ENCODE measurements at places on chromosomes 16 and 17.
A peak's percentile ranks its signal among the peaks of the same experiment; 100 is the strongest.

- DNase-seq: peak; percentile 36
These were observed 508 bp downstream of the FLCN start for GRCh38 chr17:17236295-17237025.

DNA sequence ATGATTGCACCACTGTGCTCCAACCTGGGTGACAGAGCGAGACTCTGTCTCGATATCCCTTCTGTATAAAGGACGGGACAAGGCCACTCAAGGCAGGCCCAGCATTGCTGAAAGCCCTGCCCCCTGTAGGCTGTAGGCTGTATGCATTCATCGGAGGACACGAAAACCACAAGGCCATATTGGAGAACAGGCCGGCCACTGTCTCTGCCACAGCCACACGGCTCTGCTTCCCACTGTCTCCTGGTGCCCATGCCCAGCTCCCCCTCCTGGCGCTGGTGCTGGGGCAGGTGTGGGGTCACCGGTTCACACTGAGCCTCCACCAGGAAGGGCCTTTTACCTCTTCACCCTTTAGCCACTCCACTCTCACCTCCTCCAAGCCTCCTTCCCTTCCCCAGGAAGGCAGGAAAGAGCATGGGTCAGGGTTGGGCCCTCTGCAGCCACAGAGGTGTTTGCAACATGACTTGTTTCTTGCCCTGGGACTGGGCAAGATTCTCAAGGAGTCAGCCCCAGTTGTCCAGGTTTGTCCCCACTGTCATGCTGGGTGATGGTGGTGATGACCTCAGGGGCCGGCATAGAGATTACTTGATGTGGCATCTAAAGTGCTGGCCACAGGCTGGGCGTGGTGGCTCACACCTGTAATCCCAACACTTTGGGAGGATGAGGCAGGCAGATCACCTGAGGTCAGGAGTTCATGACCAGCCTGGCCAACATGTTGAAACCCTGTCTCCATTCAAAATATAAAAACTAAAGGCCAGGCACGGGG, 5.3 kb upstream of the NTN3 start:
- DNase-seq: peak; percentile 55

- DNase-seq: no peak
These were observed 58.0 kb upstream of the MRTFB start for GRCh38 chr16:14013145-14013570.

GRCh38 chr16:16028311-16028999, 79.0 kb downstream of the ABCC1 start:
- no peak for DNase-seq

GRCh38 chr17:18045691-18046350, 6.6 kb downstream of the GID4 start:
- DNase-seq: no peak

- DNase-seq: peak; percentile 43
These were observed 87.2 kb downstream of the LITAF start for GRCh38 chr16:11499295-11500089.

DNA sequence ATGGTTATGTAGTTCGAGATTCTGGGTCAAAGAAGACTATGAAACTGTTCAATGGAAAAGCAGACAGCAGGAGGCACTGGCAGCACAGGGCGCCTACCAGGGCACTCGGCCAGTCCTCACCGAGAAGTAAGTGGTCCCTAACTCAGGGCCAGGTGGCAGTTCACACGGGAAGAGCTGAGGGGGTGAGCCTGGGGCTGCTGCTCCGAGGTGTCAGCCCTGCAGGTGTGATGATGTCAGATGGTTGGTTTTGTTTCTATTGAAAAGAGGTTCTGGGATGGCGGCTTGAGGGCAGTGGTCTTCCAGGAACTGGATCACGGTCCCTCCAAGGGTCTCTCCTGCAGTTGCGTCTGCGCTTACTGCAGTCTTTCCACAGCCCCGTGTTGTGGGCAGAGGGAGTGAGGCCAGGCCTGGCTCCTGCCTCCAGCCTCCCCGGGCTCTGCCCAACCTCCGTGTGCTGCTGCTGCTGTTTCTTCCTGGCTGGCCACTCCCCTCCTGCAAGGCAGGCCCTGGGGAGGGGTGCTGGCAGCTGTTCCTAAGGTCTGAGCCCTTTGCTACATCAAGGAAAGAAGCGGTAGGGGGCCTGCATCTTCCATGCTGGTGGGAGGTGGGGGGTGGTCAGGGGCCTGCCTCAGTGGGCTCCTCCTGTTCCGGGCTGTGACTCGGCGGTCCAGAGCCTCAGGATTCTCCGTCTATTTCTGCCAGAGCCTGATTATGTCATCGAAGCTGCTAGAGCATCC, 22.6 kb downstream of the RNF213 start:
- DNase-seq: no peak

- DNase-seq: peak; percentile 64
These were observed 4.2 kb upstream of the ATXN7L3 start for GRCh38 chr17:44203731-44204440.

DNA sequence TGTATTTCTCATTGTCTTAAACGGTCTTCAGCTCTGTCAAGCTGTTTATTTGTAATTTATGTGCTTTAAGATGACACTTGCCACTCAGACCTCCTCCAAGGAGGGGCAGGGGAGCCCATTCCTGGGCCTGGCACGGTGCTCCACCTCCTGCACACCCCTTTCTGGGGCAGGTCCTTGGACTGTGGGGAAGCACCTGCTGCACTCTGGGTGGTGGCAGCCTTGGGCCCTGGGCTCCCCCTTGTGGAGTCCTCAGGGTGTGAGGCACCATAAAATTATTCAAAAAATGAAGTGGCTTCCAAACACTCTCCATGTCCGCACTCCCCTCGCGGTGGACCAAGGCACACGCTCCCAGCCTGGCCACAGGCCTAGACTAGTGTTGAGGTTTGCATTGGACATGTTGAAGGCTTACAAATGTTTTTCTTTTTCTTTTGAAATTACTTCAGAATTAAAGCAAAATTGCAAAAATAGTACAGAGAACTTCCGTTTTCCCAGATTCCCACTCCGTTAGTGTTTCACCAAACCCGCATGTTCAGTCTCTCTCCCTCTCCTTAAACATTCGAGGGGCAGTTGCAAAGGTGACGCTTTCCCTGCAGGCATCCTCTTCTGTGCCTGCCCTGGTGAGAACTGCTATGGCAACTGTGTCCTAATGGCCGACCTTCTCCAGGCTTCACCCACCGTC, 32.4 kb downstream of the FOXK2 start:
- peak; percentile 81 for DNase-seq

- DNase-seq: no peak
These were observed 12.1 kb downstream of the CFDP1 start for GRCh38 chr16:75420987-75421819.

- DNase-seq: no peak
These were observed 16.3 kb downstream of the MYL4 start for GRCh38 chr17:47225436-47225858.

DNA sequence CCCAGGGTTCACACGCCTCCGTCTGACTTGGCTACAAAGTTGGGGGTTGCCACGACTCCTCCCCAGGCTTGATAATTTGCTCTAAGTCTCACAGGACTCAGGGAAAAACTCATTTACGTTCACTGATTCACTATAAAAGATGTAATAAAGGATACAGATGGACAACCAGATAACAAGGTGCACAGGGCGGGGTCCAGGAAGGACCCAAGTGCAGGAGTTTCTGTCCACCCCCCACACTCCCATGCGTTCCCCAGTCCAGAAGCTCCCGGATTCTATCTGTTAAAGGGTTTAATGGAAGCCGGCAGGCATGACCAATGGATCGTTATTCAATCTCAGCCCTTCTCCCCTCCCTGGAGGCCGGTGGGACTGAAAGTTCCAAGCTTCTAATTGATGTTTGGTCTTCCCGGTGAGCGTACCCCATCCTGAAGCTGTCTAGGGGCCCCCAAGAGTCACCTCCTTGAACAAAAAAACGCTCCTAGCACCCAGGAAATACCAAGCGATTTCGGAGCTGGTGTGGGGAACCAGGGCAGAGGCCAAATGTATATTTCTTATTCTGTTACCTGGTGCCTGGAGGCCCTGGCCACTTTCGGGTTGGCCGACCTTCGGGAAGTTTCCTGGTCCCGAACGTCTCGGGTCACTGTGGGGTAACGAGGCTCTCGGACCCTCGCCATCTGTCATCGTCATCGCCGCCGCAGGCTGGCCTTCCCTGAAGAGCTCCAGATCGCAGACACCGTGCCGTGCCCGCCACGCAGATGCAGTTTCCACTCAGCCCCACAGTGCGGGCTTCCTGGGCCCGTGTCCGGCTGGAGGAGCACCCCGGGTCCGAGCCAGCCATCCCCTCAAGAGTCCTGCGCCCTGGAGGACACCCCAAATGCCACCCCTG, 13.5 kb upstream of the METRNL start:
- DNase-seq: no peak

DNA sequence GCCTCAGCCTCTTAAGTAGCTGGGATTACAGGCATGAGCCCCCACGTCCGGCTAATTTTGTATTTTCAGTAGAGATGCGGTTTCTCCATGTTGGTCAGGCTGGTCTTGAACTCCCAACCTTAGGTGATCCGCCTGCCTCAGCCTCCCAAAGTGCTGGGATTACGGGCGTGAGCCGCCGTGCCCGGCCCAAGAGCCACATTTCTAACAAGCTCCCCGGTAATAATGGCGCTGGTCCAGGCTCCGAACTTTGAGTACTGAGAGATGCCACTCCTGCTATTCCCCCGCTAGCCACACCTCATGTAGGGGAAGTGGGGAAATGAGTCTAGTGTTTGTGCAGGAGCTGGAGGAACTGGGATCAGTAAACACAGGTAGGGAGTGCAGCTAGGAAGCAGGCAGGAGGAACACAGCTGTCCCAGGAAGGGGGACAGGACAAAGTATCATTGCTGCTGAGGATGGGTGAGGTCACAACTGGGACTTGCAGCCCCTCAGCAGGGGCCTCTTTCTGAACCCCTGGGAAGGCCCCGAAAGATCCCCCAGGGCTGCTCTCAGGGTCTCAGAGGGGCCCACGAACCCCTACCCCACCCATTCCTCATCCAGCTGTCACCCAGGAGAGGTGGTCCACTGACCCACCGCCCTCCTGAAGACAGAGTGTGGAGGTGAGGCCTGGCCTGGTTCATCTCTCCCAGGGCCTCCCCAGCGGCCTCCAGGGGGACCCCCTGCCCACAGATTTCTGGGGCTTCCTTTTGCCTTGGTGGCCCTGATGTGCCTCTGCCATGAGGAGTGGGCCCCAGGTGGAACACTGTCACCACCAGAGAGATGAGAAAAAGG, 3.7 kb upstream of the KREMEN2 start:
- no peak for DNase-seq

DNA sequence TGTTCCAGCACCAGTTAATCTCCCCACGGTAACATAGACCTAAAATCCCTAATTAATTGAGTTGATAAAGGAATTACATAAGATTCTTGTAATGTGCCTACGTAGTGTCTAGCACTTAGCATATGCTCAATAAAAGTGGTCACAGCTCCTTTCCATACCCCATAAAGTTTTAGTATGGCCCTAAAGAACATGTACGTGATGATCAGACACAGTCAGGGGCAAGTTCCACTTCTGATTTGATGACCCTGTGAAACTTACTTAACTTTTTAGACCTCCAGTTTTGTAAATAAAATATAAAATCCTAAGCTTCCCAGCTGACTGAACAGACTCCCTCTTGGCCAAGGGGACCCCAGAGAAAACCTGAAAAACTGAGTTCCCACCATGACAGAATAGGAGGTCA, 391.3 kb upstream of the ERCC4 start:
- no peak for DNase-seq

DNA sequence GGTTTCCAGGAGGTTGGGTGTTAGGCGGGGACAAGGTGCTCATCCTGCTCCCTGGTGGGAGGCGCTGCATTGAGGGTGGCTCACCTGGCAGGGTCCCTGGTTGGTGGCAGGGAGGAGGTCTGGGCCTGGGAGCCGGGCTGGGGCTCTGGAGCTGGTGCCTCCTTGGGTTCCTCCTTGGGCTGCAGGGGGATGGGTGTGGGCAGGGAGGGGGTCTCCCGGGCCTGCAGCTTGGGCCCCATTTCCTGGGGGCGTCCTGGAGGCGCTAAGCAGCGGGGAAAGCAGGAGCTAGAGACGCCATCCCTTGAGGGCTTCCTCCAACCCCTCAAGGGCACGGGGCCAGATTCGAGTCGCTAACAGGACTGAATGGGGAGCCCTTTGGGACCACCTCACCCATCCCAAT, 11.1 kb downstream of the CNGB1 start:
- no peak for DNase-seq

- DNase-seq: no peak
These were observed 1.5 kb upstream of the CLEC10A start for GRCh38 chr17:7081341-7082062.

DNA sequence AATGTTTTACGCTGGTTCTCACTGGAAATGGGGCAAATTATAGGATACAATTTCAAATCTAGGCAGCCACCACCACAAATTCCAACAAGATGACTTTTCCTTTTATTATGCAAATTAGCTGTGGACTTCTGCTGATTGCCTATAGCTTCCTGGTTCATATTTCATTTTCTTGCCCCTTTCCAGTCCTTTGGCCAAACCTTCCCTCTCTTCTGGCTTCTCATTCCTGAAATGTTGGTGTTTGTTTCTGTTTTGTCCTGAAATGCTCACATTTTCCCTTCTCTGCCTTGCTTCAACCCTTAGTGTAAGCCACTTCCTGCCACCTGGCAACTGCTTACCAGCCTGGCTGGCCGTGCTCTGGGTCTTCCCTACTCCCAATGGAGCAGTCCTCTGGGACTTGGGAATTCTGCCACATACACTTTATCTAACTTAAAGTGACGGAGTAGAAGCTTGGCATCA, 14.0 kb downstream of the PRSS54 start:
- no peak for DNase-seq

- peak; percentile 69 for DNase-seq
These were observed 17.8 kb downstream of the RGS9 start for GRCh38 chr17:65154770-65155589.

DNA sequence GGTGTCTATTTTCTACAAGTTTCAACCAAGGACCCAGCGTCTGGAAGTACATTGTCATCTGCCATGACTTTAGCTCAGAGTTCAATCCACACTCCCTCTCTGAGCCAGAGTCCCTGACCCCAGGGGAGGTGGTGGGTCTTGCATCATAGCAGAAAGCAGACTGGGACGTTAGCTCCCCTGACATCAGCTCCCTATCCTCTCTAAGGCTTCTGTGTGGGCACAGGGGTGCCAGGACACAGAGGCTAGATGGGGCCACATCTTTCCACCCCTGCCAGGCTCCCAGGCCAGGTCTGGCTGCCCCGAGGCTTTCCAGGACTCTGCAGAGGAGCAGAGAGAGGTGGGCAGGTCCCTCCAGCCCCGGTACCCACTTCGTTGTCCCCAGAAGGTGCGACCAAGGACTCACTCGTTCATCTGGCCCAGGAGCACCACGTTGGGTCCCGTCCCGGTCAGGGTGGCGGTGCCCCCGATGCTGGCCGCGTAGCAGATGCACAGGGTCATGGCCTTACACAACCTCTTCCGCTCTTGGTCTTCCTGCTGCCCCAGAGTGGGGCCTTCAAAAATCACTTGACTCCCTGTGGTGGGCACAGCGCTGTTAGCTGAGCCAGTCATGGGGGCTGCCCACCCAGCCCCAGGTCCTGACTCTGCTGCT, 10.5 kb downstream of the SLC13A5 start:
- DNase-seq: no peak

GRCh38 chr17:74148901-74149596, 54.4 kb upstream of the RPL38 start:
- no peak for DNase-seq

Data from A549 (cell line).